ENCODE measurements at places on chromosomes 7 and 10.

DNA sequence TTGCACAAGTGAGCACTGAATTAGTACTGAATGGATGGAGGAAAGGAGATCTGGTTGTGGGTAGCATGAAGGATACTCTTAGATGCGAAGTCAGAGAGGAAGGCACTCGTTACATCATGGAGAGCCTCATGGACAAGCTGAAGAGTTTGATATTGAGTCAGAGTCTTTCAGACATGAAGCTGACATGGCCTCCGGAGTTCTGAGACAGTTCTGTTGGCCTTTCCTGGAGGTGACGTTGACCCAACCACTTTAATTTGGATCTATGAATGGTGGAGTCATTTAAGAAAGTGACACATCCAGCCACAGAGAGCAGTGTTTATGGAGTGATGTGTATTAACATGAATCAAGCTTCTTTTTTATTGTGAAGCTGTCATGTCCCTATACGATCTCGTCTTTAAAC is 286.3 kb upstream of the CDC14C start:
- DNase-seq: no peak

GRCh38 chr7:81484261-81484660 is 285.6 kb downstream of the HGF start:
- no peak for DNase-seq

DNA sequence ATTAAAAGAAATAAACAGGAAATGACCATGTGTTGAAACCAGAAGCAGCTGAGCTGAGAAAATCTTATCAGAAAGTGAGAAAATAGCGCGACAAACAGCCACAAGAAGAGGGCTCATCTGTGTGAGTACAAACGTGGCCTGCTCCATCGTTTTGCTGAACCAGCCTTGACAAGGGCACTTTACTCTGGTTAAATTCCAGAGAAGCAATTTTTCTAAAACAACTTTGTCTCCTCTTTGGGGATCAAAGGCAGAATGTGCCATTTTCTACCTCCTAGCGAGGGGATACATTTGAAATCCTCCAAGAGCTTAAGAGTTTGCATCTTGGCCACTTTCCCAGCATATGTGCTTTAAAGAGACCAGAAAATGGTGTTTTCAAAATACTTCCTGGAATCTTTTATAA is 51.3 kb upstream of the VIPR2 start:
- no peak for DNase-seq

DNA sequence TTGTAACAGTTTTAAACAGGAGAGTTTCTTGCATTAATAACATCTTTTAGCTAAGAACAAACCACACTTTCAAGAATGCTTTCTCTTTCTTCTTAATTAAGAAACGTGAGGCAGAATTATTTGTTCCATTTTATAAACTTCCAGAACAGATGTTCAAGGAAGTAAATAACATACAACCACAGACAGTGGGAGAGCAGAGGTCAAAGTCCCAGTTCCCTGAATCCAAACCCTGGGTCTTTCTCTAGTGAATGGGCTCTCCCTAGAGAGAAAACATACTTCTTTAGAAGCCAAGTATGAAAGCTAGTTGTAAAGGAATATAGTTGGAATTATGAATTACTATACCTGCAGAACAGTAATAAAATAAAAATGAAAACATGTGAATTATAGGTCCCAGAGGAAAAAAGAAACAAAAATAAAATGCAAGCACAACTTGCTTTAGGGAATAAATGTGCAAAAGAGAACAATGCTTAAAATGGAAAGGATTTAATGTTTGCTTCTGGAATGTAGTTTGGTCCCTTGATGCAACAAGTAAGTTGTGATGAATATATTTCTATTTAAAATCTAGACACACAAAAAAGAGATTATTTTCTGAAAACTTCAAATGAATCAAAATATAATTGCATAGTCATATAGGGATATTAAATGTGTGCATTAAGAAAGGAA is 6.0 kb downstream of the OR6B1 start:
- DNase-seq: no peak

GRCh38 chr7:95865716-95866371 is 93.5 kb downstream of the DYNC1I1 start:
- no peak for DNase-seq

GRCh38 chr10:35300063-35300699 is 36.1 kb upstream of the CCNY start:
- DNase-seq: peak; percentile 57

DNA sequence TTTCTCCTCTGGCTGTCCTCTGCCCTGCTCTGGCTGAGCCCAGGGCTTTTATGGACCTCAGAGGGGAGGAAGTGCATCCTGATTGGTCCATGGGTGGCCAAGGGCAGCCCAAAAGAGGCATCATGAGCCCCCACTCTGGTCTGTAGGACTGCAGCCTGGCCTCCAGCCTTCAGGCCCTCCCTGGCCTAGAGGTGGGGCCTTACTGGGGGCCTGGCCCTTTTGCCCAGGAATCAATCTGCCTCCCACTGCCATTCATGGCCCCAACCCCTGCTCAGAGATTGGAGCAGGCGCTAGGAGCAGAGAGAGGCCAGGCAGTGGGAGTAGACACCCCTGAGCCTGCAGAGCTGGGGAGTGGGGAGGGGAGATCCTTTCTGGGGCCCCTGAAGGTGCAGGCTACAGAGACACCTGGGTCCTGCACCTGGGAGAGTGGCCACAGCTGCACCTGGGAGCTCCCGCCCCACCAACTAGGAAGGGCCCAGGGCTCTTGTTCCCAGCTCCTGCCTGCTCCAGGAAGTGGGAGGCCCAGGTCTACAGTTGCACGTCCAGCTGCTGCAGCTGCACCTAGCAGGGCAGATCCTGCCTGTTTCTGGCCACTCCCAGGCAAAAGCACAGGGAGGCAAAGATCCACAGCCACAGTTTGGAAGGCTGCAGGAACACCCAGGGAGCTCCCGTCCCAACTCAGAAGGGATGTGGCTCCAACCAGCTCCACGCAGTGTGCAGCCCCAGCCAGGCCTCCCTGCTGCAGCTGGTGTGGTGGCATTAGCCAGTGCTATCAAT is 6.4 kb upstream of the DYNC2I1 start:
- no peak for DNase-seq

GRCh38 chr10:30396293-30396692 is 37.7 kb upstream of the MAP3K8 start:
- DNase-seq: no peak

DNA sequence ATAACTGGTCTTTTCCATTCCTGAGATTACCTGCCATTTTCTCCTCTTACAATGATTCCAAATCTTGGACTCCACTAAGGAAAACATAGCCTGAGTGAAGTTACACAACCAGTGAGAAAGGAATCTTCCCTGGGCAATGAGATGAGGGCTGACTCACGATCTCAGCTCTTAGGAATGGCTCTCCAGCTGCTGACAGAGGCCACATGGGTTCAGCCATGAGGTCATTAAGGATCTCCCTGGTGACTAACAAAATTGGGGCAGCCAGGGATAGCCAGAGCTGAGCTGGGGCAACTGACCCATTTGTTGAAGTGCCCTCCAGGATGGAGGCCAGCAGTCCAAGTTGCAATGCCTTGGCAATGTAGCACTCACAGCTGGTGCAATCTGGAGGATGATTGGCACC is 78.7 kb upstream of the MKLN1 start:
- DNase-seq: peak; percentile 83

DNA sequence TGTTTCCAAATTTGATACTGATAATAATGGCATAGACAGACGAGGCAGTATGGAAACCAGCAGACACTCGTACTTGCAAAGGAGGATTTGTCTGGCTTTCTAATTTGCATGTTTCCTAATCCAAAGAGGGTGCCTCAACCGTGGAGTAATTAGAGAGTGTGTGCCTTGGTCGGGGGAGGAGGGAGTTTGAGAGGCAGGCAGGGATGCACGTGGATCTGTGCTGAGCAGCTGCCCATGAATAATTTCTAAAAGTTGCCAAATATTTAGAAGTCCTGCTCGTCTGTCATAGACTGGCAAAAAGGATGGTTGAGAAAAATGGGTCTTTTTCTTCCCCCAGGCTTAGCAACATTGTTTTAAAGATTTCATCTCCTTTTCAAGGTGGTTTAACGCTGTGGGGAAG is 69.4 kb downstream of the PTPRE start:
- DNase-seq: no peak

- DNase-seq: no peak
Measured at GRCh38 chr10:71158902-71159301, 53.5 kb upstream of the UNC5B start.

- no peak for DNase-seq
Measured at GRCh38 chr7:75712517-75713361, 26.0 kb downstream of the HIP1 start.

- no peak for DNase-seq
Measured at GRCh38 chr10:79123547-79123963, 54.8 kb downstream of the ZMIZ1 start.

DNA sequence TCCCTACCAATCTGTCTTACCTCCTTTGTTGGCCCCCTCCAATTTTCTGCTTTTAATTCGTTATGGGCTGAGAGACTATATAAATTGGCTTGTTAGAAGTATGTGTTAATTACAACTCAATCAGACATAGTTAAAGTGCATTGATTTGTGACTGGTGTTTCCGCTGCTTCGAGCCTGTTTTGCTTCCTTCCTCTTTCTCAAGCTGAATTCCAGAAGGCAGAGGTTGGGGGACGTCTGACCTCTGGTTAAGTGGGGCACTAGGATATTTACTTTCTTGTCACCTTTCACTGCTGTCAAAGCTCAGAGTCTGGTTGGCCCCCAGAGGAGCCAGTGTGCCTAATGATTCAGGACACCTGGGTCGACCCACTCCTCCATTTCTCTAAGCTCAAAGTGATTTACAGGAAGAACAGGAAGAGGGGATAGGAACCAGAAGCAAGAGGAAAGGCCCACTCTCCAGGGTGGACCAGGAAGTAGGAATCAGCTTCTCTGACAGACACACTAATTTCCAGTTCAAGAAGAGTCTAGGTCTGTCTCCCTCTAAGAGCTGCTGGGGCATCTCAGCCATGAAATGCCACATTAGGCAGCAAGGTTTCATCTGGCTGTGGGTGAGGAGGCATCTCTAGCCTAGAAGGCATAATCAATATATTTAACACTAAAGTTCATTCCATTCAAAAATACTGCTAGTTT is 397.2 kb upstream of the NPVF start:
- DNase-seq: no peak

GRCh38 chr10:49282306-49282705 is 16.7 kb upstream of the C10orf71 start:
- no peak for DNase-seq

- DNase-seq: peak; percentile 51
Measured at GRCh38 chr10:3886191-3886590, 101.2 kb upstream of the KLF6 start.

DNA sequence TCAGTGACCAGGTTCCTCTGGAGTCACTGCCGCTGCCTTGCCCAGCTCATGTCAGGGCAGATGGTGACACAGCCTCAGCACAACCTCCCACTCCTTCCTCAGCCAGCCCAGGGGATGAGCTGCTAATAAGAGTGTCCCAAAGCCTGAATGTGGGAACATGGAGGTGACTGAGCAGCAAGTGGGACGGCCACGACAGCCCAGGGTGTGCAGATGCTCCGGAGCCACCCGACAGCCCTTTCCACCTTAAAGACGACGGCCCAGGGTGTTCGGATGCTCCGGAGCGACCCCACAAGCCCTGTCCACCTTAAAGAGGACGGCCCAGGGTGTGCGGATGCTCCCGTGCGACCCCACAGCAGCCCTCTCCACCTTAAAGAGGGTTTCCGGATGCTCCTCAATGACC is 89.2 kb downstream of the DIP2C start:
- DNase-seq: no peak

- peak; percentile 9 for DNase-seq
Measured at GRCh38 chr7:83976302-83976701, 218.3 kb downstream of the SEMA3A start.

GRCh38 chr10:92891885-92892690 is 43.8 kb downstream of the EXOC6 start:
- peak; percentile 73 for DNase-seq

- no peak for DNase-seq
Measured at GRCh38 chr10:11191678-11192077, 174.0 kb downstream of the CELF2 start.

- no peak for DNase-seq
Measured at GRCh38 chr10:131168238-131168875, 143.2 kb downstream of the TCERG1L start.

DNA sequence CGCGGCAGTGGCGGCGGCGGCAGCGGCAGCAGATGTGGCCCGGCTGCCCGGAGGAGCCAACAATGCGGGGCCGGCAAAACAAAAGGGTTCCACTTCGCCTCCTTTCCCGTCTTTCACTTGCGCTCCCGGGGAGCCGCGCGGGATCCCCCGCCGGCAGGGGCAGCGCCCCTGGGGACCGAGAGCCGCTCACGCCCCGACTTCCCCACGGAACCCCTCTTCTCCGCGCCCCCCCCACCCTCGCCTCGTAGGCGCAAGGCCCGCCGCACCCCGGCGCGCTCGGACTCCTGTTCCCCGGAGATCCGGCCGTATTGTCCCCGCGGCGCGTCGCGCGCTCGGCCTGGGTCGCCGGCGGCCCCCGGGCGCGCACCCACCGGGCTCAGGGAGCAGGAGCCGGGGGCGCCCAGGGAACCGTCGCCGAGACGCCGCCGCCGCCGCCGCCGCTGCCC is 854 bp downstream of the CTBP2 start:
- DNase-seq: no peak

DNA sequence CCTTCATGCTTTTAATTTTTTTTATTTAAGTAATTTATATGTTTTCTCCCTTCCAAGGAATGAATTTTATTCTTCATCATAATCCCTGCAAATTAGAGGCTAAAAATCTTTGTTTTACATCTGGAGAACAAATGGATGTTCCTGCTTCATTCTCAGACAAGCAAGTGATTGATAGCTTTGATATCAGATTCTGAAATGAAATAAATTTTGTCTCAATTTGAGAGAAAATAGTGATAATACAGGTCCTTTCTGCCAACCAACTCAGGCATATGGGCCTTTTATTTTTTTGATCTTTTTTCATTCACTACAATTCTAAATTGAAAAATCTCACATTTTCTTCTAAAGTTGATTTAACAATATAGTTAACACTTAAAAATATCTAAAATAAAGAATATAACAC is 427.1 kb downstream of the EXOC4 start:
- DNase-seq: no peak

DNA sequence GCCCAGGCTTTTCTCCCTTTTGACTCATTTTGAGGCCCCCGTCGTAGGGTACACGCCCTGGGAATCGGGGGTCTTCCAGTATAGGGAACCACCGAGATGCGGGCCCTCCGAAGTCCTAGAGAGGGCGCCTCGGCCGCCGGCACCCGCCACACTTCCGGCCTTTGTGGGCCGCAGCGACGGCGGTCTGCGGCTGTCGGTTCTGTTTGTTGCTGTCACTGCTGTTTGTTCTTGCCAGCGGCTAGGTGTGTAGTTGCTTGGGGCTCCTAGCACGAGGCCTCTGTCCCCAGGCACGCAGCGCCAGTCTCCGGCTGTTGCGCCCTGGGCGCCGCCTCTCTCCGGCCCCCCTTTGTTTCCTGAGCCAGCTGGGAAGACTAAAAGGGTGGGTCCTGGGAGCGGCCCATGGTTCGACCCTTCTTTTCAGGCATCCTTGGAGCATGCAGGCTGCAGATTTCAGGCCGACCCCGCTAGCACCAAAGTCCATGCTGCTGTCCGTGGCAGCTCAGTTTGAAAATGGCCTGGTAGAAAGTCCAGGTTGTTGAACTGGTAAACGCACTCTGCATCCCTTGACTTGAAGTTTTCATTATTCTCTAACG is 17.8 kb upstream of the ZKSCAN1 start:
- no peak for DNase-seq

GRCh38 chr10:12938271-12938670 is 63.2 kb downstream of the CCDC3 start:
- DNase-seq: no peak
